ENCODE measurements at places on chromosomes 16 and 17.

DNA sequence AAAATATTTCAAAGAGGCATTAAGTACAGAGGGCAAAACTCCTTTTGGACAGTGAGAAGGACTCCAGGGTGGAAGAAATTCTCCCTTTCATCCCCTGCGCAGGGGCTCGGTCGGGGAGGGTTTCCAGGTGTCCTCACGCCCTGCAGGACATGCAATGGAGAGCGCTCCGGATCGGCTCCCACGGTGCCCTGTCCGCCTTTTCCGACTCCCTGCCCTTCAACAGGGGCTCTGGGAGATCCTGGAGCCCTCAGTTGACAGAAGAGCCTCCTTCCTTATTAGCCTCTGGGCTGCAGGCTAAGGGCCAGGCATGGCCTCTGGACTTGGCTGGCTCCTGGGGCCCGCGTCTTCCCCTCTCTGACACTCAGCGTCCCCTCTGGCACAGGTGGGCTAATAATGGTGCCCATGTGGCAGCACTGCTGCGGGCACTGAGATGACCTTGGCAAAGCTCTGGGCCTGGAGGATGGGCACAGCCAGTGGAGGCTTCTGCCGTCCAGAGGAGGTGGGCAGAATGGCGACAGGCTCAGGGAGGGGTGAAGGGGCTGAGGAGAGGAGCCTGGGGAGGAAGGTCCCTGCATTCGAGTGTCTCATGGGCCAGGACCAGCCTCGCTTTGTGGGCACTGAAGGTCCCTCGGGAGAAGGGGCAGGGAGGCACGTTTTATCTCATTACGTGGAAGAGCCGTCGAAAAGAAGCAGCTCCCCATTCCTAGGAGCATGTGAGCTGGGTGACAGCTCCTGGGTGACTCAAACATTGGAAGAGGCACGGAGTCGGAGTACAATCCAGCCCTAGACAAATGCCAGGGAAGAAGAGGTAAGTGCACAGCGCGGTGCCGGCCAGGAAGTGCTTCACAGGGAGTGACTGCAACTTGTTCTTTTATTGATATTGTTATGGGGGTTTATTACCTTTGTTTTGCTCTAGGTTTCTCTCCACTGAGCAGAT is 161.7 kb downstream of the IRF8 start:
- DNase-seq = no peak

- DNase-seq = no peak
Measured at GRCh38 chr17:43614561-43614960, 47.2 kb downstream of the MEOX1 start.

- peak; percentile 57 for DNase-seq
Measured at GRCh38 chr17:1999557-2000251, 25.4 kb downstream of the RTN4RL1 start.

DNA sequence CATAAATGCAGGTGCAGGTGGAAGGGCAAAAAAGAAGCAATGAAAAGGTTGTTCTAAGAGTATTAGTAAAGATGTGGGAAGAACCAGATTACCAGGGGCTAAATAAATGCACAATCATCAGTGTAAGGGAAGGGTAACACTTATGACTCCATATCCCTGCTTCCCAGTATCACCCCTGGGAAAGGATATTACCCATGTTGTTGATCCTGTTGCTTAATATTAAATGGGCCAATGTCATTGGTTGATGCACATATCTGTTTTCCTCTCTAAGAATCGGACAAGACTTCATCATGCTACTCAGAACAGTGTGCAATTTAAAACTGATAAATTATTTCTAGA is 34.7 kb upstream of the ABCA6 start:
- no peak for DNase-seq
